ENCODE measurements at places on chromosomes 1 and 21. TPM values are rescaled to one million over a fixed set of nuclear protein-coding genes. Genes with fewer than 3 reads are reported as not detected.

DNA sequence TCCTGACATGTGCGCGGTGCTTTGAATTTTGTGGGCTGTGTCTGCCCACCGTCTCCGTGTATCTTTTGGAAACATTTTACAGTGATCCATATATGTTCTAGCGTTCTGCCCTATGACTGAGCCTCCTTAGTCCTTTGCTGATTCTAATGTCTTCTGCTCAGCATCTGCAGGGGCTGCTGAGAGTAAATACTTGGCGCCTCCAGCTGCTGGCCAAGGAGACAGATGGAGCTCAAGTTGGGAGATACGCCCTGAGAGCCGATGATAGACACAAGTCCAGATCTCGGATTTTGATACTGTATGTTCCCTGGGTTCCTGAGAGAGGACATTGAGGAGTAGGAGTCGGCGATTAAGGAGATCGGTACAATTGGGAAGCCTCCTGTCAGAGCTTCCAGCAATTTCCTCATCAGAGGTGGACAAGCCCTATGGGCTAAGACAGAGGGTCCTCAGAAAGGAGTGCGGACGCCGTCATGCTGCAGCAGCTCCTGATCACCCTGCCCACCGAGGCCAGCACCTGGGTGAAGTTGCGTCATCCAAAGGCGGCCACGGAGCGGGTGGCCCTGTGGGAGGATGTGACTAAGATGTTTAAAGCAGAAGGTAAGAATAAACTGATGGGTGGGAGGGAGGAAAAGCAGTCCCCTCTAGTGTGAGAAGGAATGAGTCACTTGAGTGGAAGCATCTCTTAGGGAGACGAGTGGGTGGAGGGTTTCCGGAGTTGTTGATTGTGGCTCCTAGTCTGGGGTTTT, 390 bp downstream of the ZFP69B start:
- DNase-seq: peak; percentile 92

DNA sequence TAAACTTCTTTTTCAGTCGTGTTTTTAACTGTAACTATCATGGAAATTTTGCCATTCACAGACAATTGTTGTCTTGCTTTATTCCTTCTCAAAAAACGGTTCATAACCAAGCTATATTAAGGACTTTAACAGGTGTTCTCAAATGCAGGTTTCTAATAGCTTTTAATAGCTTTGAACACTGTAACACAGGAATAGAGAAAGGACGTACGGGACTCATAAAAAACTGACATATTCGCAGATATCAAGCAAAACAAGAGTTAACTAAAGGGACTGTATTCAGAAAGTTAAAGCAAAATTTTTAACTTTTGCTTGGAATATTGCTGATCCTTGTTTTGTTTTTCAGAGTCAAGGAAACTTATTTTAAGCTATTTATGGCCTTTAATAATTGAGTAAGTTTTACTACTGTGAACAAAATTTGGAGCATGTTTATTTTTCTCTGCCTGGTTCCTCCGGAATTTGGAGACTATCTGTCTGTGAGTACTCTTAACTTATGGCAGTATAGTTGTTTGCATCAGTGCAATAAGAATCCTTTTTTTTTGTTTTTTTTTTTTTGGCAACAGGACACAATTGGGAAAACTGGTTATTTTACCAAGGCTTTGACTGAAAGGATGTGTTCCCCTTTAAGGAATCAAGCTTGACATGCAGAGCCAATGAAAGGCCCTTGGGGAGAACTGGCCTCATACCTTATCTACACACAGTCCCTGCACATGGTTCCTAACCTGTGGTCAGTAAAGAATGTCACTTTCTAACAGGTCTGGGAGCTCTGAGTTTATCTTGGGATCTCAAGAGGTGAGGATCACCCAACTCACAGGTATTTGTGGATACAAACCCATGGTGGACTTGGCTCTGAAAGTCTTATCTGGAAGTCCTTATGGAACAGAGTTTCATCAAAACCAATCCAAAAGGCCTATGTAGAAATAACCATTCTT, 5.8 kb upstream of the CD46 start:
- no peak for DNase-seq

GRCh38 chr21:32920474-32920873, 105.3 kb upstream of the OLIG2 start:
- no peak for DNase-seq

DNA sequence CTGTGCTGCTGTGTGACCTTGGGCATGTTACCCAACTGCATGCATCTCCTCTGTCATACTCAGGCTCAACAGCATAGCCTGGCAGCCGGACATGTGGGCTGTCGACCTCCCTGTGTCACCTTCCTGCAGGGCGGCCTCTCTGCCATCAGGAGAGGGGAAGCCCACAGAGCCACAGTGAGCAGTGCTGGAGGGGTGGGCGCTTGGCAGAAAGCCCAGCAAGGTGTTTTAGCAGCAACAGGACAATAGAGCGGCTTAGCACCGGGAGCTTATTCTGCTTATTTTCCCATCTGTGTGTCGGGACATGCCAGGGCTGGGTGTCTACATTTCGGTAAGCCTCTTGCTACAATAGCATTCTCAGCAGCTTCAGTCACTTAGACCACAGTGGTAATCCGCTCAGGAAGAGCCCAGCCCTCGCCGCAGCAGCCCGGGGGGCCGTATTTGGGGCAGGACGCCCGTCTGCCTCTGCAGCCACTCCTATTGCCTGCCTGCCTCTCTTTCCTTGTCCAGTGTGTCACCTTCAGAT, 22.8 kb upstream of the CDK18 start:
- DNase-seq: no peak

- no peak for DNase-seq
Measured at GRCh38 chr1:35773711-35774110, 3.9 kb upstream of the CLSPN start.

GRCh38 chr1:231629132-231629531, 2.5 kb downstream of the DISC1 start:
- peak; percentile 47 for DNase-seq

The AIM2 gene
- total RNA-seq: 67.6 TPM

The ZCCHC17 gene
- total RNA-seq: 23.9 TPM
